ENCODE measurements at places on chromosomes 4 and X. TPM values are rescaled to one million over a fixed set of nuclear protein-coding genes. Genes with fewer than 3 reads are reported as not detected.

Gene FAM184B
- not detected for total RNA-seq

GRCh38 chr4:20622701-20623100 lies 77.6 kb upstream of the PACRGL start:
- H3K27me3 ChIP-seq: no peaks in the 10 kb centered on the region
- DNase-seq: no peak
- no peak overlapping the region for H3K27ac ChIP-seq
- H3K36me3 ChIP-seq: peaks cover 9% of the 10 kb centered on the region
- no peaks in the 10 kb centered on the region for H3K4me1 ChIP-seq

Gene SMR3B
- total RNA-seq: not detected

DNA sequence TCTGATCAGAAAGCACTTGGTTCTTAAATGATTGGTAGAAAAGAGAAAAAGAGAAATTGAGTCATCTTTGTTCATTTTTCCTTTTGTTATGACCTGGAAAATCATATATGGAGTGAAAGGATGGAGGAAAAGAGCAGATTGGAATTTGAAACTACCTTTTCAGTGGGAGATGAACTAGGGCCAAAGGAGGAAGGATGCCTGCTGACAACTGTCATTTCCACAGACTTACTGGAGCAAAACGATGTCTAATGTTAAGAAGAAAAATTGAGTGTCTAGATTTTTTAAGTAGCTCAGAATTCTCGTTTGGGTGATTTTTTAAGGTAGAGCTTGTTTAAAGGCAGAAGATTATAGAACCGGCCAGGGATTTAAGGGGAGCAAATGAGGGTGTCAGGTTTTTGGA lies 144.6 kb upstream of the KCNIP4 start:
- no peak overlapping the region for H3K4me3 ChIP-seq
- no peak overlapping the region for H3K27ac ChIP-seq
- no peak for DNase-seq
- no peaks in the 10 kb centered on the region for H3K36me3 ChIP-seq
- no peaks in the 10 kb centered on the region for H3K4me1 ChIP-seq
- H3K27me3 ChIP-seq: no peaks in the 10 kb centered on the region

Gene UCP1
- not detected for total RNA-seq

Gene COX7B2
- not detected for total RNA-seq

GRCh38 chrX:9729171-9729885 lies 36.3 kb downstream of the GPR143 start:
- H3K27me3 ChIP-seq: no peaks in the 10 kb centered on the region
- H3K27ac ChIP-seq: no peak overlapping the region
- no peaks in the 10 kb centered on the region for H3K4me1 ChIP-seq
- no peak overlapping the region for H3K4me3 ChIP-seq
- no peak for DNase-seq

Gene TEX11
- not detected for total RNA-seq

Gene ITIH6
- total RNA-seq: not detected

DNA sequence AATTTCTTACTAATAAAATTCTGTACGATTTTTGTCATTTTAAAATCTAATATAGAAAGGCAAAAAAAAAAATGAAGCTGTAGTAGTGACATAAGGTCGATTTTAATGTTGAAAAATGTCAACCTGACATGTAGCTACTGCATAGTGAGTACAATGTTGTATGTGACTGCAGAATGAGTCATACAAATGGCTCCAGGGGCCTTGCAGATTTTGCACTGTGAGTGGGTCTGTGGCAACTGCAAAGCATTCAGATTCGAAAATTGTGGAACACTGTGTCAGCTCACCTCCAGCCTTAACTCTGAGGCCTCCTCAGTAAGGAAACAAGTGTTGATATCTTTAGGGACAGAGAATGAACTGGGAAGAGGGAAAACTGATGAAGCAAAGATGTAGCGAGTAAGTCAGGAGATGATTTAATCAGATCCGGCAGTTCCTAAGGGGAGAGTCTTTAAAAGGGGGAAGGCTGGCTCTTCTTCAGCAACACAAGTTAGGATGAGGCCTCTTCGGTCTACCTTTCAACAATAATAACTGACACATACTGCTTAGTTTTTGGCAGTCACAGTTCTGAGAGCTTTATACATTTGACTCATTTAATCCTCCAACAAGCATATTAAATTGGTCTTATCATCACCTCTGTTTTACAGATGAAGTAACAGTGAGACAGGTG lies 24.9 kb downstream of the TKTL2 start:
- H3K27me3 ChIP-seq: no peaks in the 10 kb centered on the region
- DNase-seq: no peak
- no peaks in the 10 kb centered on the region for H3K36me3 ChIP-seq
- H3K4me3 ChIP-seq: no peak overlapping the region

GRCh38 chrX:7889135-7889534 lies 38.1 kb downstream of the PNPLA4 start:
- no peaks in the 10 kb centered on the region for H3K27me3 ChIP-seq
- H3K4me3 ChIP-seq: no peak overlapping the region
- no peak overlapping the region for H3K27ac ChIP-seq
- no peaks in the 10 kb centered on the region for H3K4me1 ChIP-seq
- no peaks in the 10 kb centered on the region for H3K36me3 ChIP-seq
- no peak for DNase-seq

- H3K27ac ChIP-seq: no peak overlapping the region
- no peaks in the 10 kb centered on the region for H3K27me3 ChIP-seq
- H3K4me1 ChIP-seq: no peaks in the 10 kb centered on the region
- no peak for DNase-seq
Observed at GRCh38 chrX:148556498-148556897, 56.1 kb downstream of the AFF2 start.

GRCh38 chr4:121227341-121227792 lies 63.2 kb upstream of the TNIP3 start:
- no peaks in the 10 kb centered on the region for H3K4me1 ChIP-seq
- H3K4me3 ChIP-seq: no peak overlapping the region
- no peak overlapping the region for H3K27ac ChIP-seq
- H3K27me3 ChIP-seq: no peaks in the 10 kb centered on the region

DNA sequence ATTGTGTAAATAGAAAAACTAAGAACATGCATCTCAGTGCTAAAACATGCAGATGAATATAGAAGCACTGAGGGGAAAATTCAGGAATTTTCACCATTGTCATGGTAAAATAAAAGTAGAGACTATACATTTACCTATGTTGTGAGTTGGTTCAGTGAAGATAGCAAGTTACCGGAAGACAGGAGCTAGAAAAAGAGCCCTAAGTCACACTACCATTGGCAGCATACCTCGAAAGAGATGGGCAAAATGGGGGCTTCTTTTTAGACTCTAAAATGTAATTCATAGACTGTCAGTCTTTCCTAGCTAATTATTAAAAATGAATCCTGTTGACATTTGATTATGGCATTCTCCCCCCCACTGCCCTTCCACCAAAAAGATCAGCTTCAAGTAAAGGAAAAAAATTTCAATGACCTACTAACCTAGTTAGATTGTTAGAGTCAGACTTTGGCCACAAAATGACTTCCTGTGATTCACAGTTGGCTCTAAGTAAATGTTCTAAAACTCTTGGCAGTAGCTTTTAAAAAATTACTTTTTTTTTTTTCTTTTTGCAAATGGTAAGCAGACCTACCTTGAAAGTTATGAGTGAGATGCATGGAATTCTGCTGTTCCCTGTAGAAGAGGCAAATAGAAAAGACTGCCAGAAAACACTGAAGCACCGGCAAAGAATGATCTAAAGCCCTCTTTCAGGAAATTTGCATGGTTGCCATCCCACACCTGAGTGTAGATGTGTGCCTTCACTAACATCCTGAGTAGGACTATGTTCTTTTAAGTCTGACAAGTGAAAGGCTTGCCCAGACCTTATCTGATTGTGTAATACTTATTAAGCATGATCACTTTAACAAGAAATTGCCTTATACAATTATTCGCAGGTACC lies 26.4 kb upstream of the ARSJ start:
- no peaks in the 10 kb centered on the region for H3K36me3 ChIP-seq
- no peak for DNase-seq
- no peaks in the 10 kb centered on the region for H3K4me1 ChIP-seq
- no peak overlapping the region for H3K4me3 ChIP-seq

DNA sequence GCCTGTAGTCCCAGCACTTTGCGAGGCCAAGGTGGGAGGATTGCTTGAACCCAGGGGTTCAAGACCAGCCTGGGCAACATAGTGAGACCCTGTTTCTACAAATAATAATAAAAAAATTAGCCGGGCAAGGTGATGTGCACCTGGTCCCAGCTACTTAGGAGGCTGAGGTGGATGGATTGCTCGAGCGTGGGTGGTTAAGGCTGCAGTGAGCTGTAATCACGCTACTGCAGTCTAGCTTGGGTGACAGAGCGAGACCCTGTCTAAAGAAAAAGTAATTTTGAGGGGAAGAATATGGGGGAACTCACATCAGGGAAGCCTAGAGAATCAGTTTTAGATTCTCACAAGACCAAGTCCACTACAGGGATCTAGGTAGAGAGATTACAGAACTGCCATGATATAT lies 28.9 kb upstream of the LCORL start:
- no peaks in the 10 kb centered on the region for H3K4me1 ChIP-seq
- DNase-seq: no peak
- H3K27me3 ChIP-seq: no peaks in the 10 kb centered on the region
- no peak overlapping the region for H3K4me3 ChIP-seq
- H3K27ac ChIP-seq: no peak overlapping the region
- H3K36me3 ChIP-seq: no peaks in the 10 kb centered on the region

Gene ASMT
- 37.5 TPM for total RNA-seq

Gene AFP
- not detected for total RNA-seq

Gene SMC1A
- 11.2 TPM for total RNA-seq

DNA sequence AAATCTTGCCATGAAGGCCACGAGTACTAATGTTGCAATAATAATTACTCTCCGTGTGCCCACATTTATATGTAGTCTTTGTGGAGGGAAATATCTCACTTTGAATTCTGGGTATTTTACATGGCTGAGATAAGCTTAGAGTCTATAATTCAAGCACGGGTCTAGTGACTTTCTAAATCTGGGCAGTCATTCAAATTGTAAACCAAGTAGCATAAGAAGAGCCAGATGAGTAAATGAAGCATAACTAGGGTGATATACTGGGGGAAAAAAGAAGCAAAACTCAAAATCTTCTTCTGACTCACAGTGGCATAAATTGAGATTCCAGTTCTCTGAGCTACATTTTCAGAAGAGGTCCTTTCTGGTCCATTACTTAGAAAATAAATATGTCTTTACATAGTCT lies 53.0 kb downstream of the MAPK10 start:
- H3K4me3 ChIP-seq: no peak overlapping the region
- no peaks in the 10 kb centered on the region for H3K4me1 ChIP-seq
- H3K27me3 ChIP-seq: no peaks in the 10 kb centered on the region
- DNase-seq: no peak
- H3K36me3 ChIP-seq: no peaks in the 10 kb centered on the region

Gene PRKX
- total RNA-seq: 9.2 TPM

DNA sequence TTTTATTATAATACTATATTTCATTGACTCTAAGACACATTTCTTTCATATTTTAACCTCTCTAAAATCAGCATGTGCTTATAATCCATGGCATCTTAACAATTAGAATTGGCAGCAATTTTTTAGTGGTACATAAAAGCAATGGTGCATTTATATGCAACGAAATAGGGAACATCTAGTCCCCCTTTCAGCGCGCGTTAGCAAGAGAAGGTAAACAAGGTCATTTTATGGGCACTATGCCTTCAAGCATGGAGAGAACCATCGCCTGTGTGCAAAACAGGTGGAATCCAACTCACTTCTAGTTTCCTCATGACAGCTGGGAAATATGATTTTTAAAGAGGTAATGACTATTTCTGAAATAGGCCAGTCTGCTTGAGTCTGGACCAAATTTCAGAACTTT lies 6.4 kb downstream of the ADH5 start:
- no peak overlapping the region for H3K4me3 ChIP-seq
- no peak overlapping the region for H3K27ac ChIP-seq
- H3K36me3 ChIP-seq: peaks cover 46% of the 10 kb centered on the region
- no peak for DNase-seq
- H3K27me3 ChIP-seq: no peaks in the 10 kb centered on the region

GRCh38 chr4:14787894-14788293 lies 214.4 kb upstream of the CPEB2 start:
- no peaks in the 10 kb centered on the region for H3K4me1 ChIP-seq
- H3K27ac ChIP-seq: no peak overlapping the region
- H3K36me3 ChIP-seq: no peaks in the 10 kb centered on the region
- H3K27me3 ChIP-seq: no peaks in the 10 kb centered on the region
- no peak for DNase-seq

GRCh38 chr4:2353222-2354107 lies 65.0 kb downstream of the ZFYVE28 start:
- no peak overlapping the region for H3K4me3 ChIP-seq
- H3K36me3 ChIP-seq: no peaks in the 10 kb centered on the region
- H3K27me3 ChIP-seq: no peaks in the 10 kb centered on the region

GRCh38 chrX:133792198-133792953 lies 193.0 kb downstream of the GPC3 start:
- no peaks in the 10 kb centered on the region for H3K4me1 ChIP-seq
- H3K36me3 ChIP-seq: no peaks in the 10 kb centered on the region
- DNase-seq: no peak
- no peaks in the 10 kb centered on the region for H3K27me3 ChIP-seq
- no peak overlapping the region for H3K4me3 ChIP-seq

DNA sequence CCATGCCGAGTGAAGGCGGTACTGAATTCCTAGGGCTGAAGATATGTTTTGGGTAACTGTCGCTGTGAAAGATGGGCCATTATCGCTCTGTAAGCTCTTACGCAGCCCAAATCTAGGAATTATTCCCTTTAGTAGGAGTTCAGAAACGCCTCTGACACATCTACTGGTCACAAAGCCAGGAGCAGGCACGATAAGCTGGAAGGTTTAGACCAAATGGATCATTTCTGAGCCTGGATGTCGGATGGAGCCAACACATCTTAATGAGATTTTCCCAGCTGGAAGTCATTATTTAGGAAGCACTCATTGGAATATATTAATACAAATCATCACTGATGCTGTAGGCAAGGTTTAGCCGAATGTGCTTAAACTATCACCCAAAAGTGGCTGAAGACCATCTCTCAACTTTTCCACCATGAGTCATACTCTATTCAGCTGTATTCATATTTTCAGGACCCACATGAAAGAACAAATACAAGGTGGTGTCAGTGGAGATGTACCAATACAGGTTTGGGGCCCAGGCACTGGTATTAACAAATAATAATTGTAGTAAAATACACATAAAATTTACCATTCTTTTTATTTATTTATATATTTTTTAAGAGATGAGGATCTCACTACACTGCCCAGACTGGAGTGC lies 34.2 kb upstream of the ATRX start:
- H3K36me3 ChIP-seq: peaks cover 3% of the 10 kb centered on the region
- no peak for DNase-seq
- H3K4me1 ChIP-seq: no peaks in the 10 kb centered on the region

Gene BGN
- total RNA-seq: 1,387 TPM

DNA sequence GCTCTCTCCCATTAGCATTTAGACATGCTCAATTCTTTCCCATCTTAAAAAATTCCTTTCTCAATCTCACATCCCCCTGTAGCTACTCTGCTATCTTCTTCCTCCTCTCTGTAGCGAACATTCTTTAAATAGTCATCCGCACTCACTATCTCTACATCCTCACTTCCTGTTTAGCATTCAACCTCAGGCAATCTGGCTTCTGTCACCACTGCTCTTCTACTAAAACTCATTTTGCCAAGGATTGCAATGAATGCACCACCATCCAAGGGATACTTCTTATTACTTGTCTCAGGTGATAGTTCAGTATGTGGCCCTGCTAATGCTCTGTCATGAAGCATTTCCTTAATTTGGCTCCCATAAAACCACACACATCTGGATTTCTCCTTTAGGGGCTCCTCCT lies 10.9 kb upstream of the TET2 start:
- no peak for DNase-seq
- H3K4me1 ChIP-seq: no peaks in the 10 kb centered on the region
- H3K27ac ChIP-seq: no peak overlapping the region
- no peaks in the 10 kb centered on the region for H3K27me3 ChIP-seq

Measured in ascending aorta (tissue), 2 donors.